ENCODE measurements at places on chromosomes 6 and 20.
A peak's percentile ranks its signal among the peaks of the same experiment; 100 is the strongest.

DNA sequence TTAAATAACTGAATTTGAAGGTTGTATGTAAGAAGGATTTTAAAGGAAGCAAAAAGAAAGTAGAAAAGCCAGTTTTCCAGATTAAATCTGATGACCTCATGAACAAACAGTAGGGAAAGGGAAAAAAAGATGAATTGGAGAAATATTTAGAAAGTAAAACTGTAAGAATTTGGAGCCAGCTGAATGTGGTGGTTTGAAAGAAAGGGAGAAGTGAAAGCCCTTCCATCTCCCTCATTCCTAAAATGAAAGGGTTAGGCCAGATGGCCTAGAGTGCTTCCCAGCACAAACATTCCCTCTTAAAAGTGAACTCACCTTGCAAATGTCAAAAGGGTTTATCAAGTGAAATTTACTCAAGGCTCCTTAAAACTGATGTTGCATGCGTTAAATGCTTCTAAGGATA lies 139.3 kb upstream of the COL21A1 start:
- DNase-seq, result no peak

- peak; percentile 81 for DNase-seq
Observed at GRCh38 chr6:27772261-27773001, 139.8 kb downstream of the OR2B2 start.

DNA sequence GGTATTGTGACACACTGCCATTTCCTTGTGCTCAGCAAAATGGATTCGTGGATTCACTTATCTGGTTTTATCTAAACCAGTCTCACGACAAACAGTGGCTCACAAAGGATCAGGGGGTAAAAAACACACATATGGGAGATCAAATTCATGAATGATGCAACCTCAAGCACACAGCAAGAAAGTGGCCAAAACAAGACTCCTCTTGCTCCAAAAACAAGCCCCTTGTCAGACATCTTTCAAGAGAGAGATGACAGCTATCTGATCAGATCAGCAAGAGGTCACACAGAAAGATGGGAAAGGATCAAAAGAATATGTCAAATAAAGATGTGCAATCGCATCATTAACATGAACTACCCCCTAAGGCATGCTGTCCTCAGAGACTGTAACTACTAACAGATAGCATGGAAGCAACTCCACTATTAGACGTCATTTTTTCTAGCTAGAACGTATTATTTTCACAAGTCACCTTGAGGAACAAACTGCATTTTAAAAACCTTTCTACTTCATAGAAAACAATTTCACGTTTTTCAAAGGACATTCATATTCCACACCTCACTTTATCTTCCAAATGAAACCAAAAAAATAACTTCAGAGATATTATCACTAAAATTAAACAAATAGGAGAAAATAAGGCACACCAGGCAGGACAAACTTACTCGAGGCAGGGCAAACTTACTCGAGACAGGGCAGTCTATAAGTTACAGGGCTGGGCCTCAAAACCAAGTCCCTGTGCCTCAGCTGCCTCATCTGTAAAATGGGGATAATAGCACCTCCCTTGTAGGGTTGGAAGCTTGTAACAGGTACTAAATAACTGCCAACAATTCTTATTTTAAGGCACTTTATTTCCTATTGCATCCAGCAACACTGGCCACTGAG lies 122.3 kb downstream of the PREX1 start:
- DNase-seq, result no peak

DNA sequence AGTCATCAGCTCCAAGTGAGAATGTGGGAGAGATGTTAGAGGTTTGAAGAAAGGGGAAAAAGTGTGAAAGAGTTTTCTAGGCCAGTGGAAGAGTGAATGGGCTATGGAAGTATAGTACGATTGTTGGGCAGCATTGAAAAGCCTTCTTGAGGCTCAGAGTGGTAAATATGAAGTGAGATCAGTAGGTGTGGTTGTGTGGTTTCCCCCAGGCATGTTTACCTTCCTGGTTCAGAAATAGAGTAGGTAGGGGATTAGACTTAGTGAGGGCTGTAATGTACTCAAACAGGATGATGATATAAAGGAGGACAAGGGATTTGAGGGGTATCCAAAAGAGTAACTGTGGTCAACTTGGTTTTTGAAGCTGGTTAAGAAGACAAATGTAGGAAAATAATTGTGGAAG lies 3.7 kb downstream of the MLIP start:
- DNase-seq, result no peak

- no peak for DNase-seq
Observed at GRCh38 chr6:149628875-149629510, 19.5 kb downstream of the KATNA1 start.

GRCh38 chr20:57500962-57501361 lies 24.0 kb downstream of the CTCFL start:
- DNase-seq, result no peak

DNA sequence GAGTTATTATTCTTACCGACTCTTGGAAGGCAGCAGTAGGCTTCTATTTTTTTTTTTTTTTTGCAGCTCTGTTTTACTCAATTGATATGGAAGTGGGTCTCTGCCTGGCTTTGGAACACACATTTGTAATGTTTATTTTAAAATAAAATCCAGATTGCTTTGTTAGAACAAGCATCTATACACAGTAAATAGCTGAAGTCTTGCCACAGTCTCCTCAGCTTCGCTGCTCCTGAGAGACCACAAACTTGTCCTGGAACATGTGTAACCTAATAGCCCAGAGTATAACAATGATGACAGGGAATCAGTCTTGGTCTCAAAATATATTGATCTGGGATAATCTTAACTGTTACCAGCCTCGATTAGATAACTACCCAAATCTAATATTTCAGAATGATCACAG lies 299.8 kb upstream of the NOX3 start:
- DNase-seq, result no peak

DNA sequence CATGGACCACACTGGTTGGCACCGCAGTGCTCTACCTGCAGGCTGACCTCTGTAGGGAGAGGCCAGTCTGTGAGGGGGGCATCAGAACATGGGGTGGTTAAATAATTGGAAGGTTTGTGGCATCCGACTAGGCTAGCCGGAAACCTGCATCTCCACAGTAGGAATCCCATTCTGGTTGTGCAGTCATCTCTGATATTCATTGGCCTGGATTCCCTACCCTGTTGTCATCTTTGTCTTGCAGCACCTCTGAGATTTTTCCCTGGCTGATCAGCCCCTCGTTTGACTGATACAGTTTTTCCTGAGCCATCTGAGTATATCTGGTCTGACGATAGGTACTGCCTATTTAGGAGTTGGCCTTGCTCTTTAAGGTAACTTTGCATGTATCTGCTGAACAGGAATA lies 259.4 kb downstream of the TMEM242 start:
- no peak for DNase-seq

GRCh38 chr6:48037946-48038345 lies 73.1 kb downstream of the PTCHD4 start:
- DNase-seq, result no peak

GRCh38 chr6:97712751-97713150 lies 429.7 kb upstream of the MMS22L start:
- DNase-seq, result no peak

GRCh38 chr20:51404297-51405060 lies 138.0 kb downstream of the NFATC2 start:
- peak; percentile 91 for DNase-seq

DNA sequence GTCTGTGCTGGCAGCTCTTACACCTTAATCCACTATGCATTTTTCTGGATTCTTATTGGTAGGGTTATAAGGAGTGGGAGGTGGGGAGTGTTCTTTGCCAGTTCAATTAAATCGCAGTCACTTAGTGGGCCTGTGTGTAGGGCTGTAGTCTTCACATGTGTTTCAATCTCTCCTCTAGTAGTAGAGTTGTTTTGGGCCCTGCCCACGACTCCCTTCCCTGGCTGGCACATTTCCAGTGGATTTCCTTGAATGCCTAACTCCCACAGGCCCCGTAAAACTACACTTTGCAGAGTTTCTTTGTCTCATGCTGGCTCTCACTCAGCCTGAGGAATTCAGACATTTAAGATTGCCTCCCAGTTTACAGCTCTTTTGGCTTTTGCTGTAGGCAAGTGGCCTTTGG lies 414.0 kb upstream of the OPRM1 start:
- peak; percentile 26 for DNase-seq

- DNase-seq, result no peak
Observed at GRCh38 chr20:33570743-33571142, 80.8 kb downstream of the CBFA2T2 start.

GRCh38 chr6:132780770-132781371 lies 17.6 kb downstream of the SLC18B1 start:
- no peak for DNase-seq

DNA sequence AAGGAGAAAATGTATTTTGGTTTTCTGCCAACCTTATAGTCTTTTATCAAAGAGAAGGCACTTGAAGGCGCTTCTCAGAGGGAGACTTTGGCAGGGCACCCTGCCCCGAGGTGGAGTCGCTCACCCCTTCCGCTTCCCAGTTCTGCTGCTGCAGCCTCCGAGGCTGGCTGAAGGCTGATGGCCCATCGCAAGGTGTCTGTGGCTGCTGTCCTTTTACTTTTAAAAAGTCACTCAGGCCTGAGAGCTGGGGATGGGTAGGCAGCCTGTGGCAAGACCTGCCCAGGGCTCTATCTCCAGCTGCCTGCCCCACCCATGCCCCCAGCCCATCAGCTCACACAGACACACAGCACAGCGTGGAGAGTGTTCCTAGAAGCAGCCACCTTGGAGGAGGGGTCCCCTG lies 206.6 kb upstream of the CST7 start:
- no peak for DNase-seq

GRCh38 chr6:126337323-126337722 lies 2.6 kb upstream of the CENPW start:
- peak; percentile 20 for DNase-seq

DNA sequence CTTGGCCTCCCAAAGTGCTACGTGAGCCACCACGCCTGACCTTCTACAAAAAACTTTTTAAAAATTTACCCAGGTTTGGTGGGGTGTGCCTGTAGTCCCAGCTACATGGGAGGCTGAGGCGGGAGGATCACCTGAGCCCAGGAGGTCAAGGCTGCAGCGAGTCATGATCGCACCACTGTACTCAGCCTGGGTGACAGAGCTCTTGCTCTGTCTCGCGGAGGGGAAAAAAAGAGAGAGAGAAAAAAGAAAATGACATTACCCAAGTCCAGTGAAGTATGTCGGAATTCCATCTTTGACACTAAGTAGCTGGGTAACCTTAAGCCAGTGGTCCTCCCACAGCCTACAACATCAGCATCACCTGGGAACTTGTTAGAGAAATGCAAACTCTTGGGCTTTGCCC lies 18.8 kb upstream of the MAP1LC3A start:
- DNase-seq, result no peak

DNA sequence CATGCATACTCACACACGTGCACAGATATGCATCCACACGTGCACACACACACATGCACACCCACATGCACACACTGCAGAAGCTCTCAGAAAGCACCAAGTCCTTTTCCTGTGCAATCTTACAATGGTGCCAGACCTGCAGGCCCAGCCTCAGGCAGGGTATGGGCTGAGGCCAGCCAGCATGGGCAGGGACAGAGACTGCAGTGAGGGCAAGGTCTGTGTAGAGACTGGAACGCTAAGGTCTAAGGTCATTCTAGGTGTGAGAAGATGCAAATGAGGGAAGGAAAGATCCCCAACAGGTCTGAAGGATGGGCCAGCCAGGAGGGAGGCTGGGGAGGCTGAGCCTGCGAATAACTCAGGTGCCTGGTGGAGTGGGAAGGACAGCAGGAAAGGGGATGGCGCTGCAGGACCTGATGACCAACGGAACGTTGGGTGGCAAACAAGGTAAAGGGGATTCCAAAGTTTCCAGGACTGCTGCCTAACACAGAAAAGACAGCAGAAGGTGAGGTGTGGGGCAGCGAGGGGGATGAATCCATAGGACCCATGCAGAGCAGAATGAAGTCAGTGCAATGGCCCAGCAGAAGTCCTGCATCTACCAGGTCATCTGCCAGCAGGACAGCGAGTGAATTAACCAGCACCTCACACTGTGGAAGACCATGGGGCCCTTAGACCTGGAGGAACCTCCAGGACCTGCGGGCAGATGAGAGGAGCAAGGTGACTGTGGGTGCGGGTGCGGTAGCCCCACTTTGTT lies 67.0 kb downstream of the ABHD12 start:
- DNase-seq, result no peak

- DNase-seq, result no peak
Observed at GRCh38 chr6:99353126-99353525, 3.7 kb upstream of the FAXC start.

DNA sequence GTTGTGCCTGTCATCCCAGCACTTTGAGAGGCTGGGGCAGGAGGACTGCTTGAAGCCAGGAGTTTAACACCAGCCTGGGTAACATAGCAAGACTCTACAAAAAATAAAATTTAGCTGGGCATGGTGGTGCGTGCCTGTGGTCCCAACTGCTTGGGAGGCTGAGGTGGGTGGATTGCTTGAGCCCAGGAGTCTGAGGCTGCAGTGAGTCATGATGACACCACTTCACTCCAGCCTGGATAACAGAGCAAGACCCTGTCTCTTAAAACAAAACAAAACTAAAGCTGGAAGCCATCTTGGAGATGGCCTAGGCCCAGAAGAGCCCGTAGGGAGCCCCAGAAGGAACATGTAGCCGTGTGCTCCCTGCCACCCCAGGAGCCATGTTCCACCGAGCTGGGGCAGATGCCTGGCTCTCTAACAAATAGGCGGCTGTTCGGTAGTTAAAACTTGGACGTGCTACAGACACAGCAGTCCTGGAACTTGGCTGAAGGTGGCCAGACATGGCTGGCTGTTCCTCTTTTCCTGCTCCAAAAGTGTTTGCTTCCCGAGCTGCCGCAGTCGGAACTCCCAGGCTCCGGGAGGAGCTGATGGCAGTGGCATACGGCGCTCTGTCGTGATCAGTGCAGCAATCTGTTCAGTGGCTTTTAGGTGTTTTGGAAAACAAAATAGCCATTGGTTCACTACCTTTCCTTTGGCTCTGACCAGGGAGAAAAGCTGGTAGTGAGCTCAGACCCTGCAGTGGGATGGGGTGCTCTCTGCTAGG lies 37.0 kb downstream of the DYNLT1 start:
- DNase-seq, result peak; percentile 57

DNA sequence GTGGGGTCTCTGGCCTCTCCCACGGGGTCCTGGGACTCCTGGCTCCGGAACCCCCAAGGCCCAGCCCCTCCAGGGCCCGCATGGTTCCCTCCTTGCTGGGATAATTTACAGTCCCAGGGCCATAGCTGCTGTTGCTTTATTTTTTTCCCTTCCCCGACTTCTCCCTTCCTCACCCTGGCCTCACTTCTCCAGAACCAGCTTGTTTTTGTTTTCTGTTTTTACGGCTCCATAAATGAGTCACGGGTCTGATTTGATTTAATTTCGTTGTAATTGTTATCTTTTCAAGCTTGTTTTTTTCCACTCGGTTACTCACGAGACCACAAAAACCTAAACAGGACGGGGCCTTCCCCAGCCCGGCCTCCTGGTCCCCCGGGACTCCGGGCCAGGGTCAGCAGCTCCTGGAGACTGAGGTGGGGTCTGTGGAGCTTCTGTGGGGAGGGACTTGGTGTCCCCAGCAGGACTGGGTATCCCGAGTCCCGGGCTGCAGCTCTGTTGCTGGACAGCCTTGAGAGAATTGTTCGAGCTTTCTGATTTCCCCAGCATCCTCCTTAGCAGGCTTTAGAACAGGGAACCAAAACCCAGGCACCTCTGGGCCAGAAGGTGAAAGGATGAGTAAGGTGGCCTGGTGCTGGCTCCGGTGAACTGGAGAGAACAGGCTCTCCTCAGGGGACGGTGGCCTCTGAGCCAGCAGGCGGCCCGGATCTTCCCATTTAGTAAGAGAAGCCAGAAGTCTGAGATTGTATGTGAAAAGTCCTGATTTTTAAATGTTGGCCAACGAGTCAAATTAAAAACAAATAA lies 94.9 kb downstream of the CEBPB start:
- no peak for DNase-seq
